ENCODE measurements at places on chromosomes 12 and 14.

DNA sequence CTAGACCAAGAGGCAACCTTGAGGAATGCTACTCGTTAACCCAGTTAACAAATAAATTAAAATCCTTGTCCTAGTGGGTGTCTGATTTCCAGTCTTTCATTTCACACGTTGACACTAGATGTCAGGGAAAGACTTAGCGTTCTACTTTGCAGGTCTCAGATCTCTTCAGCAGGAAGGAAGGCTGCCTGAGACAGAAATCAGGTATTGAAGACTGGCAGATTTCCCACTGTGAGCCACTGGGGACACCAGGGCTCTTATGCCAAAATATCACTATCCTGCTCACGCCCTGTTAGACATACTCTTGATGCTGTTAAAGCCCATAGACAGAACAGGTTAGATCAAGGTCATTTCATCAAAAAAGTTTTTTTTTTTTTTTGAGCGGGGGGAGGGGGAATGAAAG, 33.0 kb downstream of the EMP1 start:
- DNase-seq = no peak

GRCh38 chr14:69395929-69396328, 2.2 kb downstream of the ERH start:
- no peak for DNase-seq

DNA sequence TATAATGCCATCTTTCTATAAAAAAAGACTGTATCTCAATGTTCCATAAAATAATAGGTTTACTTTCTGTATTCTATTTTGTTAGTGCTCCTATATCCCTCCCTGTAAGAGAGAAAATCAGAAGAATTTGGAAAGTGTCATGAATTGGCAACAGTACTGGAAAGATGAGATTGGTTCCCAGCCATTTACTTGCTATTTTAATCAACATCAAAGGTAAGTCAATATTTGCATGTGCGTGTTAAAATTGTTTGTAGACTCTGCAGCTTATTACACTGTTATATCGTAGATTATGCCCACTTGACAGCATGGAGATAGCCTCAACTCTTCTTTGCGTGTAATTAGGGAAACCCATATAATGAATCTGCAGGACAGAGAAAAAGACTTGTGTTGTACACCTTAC, 34.0 kb downstream of the KCNMB4 start:
- DNase-seq = no peak

GRCh38 chr12:131672941-131673887, 37.7 kb upstream of the SFSWAP start:
- no peak for DNase-seq

DNA sequence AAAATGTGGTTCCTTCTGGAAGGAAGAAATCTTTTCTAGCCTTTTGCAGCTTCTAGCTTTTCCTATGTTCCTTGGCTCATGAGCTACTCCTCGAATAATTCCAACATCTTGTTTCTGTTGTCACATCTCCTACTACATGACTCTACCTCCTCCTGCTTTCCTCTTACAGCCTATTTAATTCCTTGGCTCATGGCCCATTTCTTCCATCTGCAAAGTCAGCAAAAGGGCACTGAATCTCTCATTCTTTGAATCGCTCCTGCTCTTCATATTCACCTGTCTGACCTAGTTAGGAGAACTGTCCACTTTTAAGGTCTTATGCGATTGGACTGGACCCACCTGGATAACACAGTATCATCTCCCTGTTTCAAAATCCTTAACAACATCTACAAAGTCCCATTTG, 15.8 kb downstream of the PRKD1 start:
- no peak for DNase-seq

All from stimulated activated CD8-positive, alpha-beta memory T cell treated with anti-CD3 and anti-CD28 coated beads, Interleukin-4, amount 100 ng/mL, for 48 hours (primary cell).